ENCODE measurements at places on chromosomes 2 and 18.

DNA sequence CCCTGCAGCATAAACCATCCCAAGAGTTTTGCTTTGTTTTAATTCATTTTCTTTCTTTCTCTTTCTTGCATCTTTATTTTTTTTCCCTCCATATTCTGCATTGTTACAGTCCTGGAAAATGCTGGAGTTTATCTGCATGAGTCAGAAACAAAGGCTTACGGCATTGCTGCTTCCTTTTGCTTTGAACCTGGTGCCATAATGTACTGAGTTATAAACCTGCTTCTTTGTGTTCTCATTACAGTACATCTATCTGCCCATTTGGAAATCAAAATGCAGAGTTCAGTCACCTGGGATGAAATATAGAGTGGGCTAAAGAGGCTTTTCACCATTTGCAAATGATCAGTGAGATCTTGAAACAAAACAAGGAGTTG is 1009.2 kb upstream of the FANCL start:
- DNase-seq: no peak

GRCh38 chr2:169240405-169240804 is 121.9 kb downstream of the LRP2 start:
- DNase-seq: no peak

- no peak for DNase-seq
Measured at GRCh38 chr2:145228506-145228905, 708.6 kb upstream of the ZEB2 start.

- DNase-seq: no peak
Measured at GRCh38 chr2:6777626-6778025, 88.1 kb downstream of the CMPK2 start.

All from amniotic stem cell (primary cell).